Progenitor cell of endocrine pancreas (in vitro differentiated cells): ENCODE measurements at places on chromosomes 3 and 15.

DNA sequence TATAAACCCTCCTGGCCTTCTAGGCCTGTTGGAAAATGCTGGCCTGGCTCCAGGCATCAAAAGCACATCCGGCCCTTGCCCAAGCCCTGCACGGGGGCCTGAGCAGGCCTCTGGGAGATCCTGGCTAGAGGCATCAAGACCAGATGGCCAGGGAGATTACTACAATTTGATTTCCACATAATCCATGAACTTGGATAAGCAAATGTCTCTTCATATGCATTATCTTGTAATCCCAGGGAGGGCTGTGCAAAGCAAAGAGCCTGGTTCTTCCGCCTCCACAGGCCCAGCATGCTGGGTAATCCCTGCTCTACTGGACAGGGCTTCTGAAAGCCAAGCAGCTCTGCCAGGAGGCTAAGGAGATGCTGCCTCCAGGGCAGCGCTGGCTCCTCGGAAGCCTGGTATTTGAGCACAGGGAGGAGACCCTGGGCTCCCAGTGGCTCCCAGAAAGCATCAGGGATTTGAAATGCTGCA lies 18.2 kb downstream of the MRPL46 start:
- no peaks in the 10 kb centered on the region for H3K36me3 ChIP-seq
- H3K4me1 ChIP-seq, result no peaks in the 10 kb centered on the region
- H3K4me3 ChIP-seq, result no peak overlapping the region
- H3K27me3 ChIP-seq, result peaks cover 27% of the 10 kb centered on the region
- H3K27ac ChIP-seq, result no peak overlapping the region

- H3K27me3 ChIP-seq, result no peaks in the 10 kb centered on the region
- peaks cover 19% of the 10 kb centered on the region for H3K4me1 ChIP-seq
- H3K27ac ChIP-seq, result peak overlapping the region; percentile 81
- no peak overlapping the region for H3K4me3 ChIP-seq
Measured at GRCh38 chr3:44506961-44507360, 29.5 kb upstream of the ZNF445 start.

GRCh38 chr3:157626817-157627216 lies 123.6 kb upstream of the VEPH1 start:
- peaks cover 8% of the 10 kb centered on the region for H3K4me1 ChIP-seq
- no peak overlapping the region for H3K4me3 ChIP-seq
- no peaks in the 10 kb centered on the region for H3K27me3 ChIP-seq
- no peaks in the 10 kb centered on the region for H3K36me3 ChIP-seq
- no peak overlapping the region for H3K27ac ChIP-seq

DNA sequence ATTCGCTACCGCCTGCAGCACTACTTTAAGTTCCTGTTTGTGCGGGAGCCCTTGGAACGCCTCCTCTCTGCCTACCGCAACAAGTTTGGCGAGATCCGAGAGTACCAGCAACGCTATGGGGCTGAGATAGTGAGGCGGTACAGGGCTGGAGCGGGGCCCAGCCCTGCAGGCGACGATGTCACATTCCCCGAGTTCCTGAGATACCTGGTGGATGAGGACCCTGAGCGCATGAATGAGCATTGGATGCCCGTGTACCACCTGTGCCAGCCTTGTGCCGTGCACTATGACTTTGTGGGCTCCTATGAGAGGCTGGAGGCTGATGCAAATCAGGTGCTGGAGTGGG lies 995 bp downstream of the CHST14 start:
- no peaks in the 10 kb centered on the region for H3K36me3 ChIP-seq
- peak overlapping the region; percentile 92 for H3K27ac ChIP-seq
- no peaks in the 10 kb centered on the region for H3K27me3 ChIP-seq
- peak overlapping the region; percentile 83 for H3K4me3 ChIP-seq

DNA sequence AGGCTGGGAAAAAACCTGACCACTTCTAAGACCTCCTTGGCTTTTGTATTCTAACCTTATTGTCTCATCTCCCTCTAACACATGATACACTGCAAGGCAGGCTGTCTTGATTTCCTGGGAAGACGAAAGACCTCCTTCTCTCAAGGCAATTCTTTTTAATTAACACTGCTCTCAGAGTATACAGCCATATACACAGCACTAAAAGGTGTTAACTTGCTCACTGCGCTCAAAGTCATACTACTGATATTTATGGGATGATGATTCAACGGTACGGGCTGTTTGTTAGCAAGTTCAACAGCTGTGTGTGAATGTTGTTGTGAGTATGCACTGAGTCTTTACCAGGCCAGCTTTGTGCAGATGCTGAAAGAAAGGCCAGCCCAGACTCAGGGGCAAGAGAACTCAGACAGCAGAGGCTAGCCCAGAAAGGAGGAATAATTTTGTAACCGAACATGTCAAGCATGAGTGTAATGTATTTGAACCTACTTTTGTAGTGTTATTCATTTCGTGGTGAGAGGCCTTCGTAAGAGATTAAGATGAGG lies 229.9 kb downstream of the IL5RA start:
- no peak for DNase-seq
- H3K27ac ChIP-seq, result no peak overlapping the region
- no peaks in the 10 kb centered on the region for H3K4me1 ChIP-seq
- no peaks in the 10 kb centered on the region for H3K36me3 ChIP-seq
